Activated CD4-positive, alpha-beta T cell treated with anti-CD3 and anti-CD28 coated beads, Interleukin-2, amount 10 ng/mL, durations not matched to agents 7 days and 5 days (primary cell): ENCODE measurements at places on chromosomes 16 and 17.

- DNase-seq = no peak
Observed at GRCh38 chr17:49445591-49445990, 30.9 kb upstream of the PHB1 start.

DNA sequence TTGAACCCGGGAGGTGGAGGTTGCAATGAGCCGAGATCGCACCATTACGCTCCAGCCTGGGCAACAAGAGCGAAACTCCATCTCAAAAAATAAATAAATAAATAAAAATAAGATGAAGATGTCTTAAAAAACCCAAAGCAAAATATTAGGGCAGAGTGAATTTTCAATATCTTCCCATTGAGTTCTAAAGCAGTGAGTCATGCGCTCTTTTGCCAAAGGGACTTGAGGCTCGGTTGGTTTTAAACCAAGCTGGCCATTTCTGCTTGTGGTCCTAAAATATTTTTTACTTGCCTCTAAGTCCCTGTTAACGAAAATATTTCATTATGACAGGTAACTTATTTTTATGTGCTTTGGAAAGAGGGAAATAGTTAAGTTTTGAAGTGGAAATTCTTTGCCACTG, 4.7 kb downstream of the PAFAH1B1 start:
- no peak for DNase-seq

GRCh38 chr17:48559122-48559839, 14.4 kb upstream of the HOXB2 start:
- no peak for DNase-seq

- DNase-seq = no peak
Observed at GRCh38 chr17:74437702-74438101, 5.8 kb downstream of the GPRC5C start.
